ENCODE measurements at places on chromosomes 3 and 15.

DNA sequence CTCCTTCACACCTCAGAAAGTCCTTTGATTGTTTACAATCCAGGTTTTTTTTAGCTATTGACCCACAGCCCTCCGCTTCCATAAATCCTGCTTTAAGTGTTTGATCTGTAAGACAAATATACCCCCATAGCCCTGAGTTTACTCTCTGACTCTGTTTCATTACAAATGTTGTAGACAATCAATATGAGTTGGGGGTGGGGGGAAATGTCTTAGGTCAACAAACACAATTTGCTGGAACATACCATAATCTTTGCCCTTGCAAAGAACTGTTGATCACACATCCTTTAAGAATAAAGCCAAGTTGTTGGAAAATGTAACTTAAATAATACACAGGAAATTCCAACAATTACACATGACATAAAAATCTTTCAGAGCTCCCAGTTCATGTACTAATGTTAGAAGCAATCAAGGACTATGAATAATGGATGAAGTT, 301.8 kb upstream of the SEMA6D start:
- no peak for DNase-seq

- DNase-seq = no peak
Observed at GRCh38 chr3:84980011-84980410, 21.2 kb downstream of the CADM2 start.

DNA sequence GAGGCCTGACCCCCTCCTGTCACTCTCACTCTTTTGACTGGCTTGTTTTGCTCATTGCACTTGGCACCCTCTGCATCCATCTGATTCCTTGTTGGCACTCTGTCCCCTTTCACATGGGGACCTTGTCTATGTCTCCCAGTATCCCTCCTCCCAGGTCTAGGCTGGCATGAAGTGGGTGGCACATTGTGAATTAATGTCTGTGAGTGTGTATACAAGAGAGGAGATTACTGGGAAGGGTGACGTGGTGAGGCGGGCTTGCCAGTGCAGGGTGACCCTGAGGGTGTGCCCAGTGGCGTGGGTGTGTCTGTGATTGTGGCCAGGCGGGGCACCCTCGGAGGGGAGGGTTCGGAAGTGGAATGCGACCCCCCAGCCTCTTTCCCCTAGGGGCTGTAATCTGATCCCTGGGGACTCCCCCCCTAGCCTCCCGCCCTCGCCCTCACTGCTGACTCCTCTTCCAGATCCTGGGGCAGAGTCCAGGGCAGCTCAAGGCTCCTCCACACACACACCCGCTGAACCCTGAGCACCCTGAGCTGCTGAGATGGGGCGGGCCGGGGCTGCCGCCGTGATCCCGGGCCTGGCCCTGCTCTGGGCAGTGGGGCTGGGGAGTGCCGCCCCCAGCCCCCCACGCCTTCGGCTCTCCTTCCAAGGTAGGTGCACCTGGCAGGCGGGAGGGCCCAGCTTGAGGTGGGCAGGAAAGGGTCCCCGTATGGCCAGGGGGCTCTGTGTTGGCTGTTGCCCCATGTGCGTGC, at the start of gene SEMA3B:
Gene SEMA3B, plus strand, starts transcription at position 445 of the 749 bp plus-strand sequence. Its CDS starts 94 bp downstream, at position 539.
- no peak for DNase-seq

- no peak for DNase-seq
Observed at GRCh38 chr15:43270676-43271306, 4.1 kb upstream of the TGM5 start.

DNA sequence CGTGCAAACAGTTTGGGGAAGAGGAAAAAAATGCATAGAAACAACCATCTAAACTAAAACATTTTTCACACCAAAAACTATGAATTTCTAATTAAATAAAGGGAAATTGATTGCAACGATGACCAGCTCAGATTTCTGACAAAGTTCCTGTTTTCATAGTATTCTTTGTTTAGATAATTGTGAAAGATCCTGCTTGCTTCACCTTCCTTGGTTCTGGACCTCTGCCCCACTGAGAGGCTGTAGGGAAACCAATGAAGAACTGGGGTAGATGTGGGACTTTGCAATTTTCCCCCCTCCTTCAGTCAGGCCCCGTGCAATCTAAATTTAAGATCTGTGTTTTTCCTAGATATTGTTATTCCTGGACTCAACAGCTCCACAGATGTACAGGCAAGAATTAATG, 13.8 kb upstream of the TEX264 start:
- no peak for DNase-seq

GRCh38 chr3:3209057-3209456, 29.6 kb upstream of the CRBN start:
- no peak for DNase-seq

GRCh38 chr3:153835540-153835939, 285.6 kb upstream of the ARHGEF26 start:
- DNase-seq = no peak

- no peak for DNase-seq
Observed at GRCh38 chr3:33749546-33750210, 31.6 kb upstream of the CLASP2 start.

- no peak for DNase-seq
Observed at GRCh38 chr15:91476861-91477260, 376.6 kb upstream of the SLCO3A1 start.

- no peak for DNase-seq
Observed at GRCh38 chr3:17742880-17743657, 638 bp upstream of the TBC1D5 start.

DNA sequence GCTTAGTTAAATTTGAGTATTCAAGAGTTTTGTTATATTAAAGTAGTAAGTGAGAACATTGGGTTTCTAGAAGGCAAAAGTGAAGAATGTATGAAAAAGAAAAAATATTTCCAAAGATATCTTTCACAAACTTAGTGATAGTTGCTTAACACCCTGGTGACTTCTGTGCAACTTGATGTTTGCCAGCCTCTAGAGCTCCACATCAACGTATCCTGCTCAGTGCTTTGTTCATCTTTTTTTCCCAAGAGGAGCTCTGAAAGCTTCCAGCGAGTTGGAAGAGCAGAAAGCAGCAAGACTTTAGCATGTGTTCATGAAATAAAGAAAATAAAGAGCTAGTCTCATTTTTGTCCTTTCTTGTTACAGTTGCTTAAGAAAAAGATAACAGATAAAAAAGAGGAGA, 225.5 kb downstream of the GRM7 start:
- DNase-seq = no peak

GRCh38 chr3:70312336-70312735, at the start of gene MDFIC2:
Gene MDFIC2, minus strand, starts transcription at chr3:70312638. Its CDS starts 665 bp downstream, at chr3:70311973.
- no peak for DNase-seq

- DNase-seq = no peak
Observed at GRCh38 chr15:19987389-19988048, 554.1 kb downstream of the GOLGA6L6 start.

GRCh38 chr3:81462921-81463320, 298.5 kb downstream of the GBE1 start:
- no peak for DNase-seq

DNA sequence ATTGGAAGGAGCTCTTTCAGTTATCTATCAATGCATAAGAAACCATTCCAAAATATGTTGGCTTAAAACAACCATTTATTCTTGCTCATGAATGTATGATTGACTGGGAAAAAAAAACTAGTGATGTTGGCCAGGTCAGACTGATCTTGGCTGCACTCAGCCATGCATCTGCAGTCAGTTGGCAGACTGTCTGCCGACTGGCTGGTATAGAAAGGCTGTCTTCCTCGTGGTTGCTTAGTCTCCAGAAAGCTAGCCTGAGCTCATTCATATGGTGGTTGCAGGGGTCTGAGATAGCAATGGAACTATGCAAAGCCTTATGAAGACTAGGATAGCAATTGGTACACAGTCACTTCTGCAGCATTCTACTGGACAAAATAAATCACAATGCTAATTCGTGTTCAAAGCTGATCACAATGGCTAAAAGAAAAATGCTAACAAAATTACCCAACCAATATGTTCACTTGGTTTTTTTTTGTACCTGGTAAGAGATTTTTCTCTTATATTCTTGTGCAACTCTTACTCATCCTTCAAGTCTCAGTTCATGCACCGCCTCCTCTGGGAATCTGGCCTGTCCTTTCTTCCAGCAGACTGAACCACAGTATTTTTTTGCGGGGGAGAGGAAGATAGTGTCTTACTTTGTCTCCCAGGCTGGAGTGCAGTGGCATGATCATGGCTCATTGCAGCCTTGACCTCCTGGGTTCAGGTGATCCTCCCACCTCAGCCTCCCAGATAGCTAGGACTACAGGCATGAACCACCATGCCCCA, 126.8 kb downstream of the KCNAB1 start:
- no peak for DNase-seq

GRCh38 chr3:97306226-97306625, 458.3 kb upstream of the ARL6 start:
- DNase-seq = no peak
